Nephron progenitor cell (in vitro differentiated cells): ENCODE measurements at places on chromosomes 12 and 14.
A peak's percentile ranks its signal among the peaks of the same experiment; 100 is the strongest.

DNA sequence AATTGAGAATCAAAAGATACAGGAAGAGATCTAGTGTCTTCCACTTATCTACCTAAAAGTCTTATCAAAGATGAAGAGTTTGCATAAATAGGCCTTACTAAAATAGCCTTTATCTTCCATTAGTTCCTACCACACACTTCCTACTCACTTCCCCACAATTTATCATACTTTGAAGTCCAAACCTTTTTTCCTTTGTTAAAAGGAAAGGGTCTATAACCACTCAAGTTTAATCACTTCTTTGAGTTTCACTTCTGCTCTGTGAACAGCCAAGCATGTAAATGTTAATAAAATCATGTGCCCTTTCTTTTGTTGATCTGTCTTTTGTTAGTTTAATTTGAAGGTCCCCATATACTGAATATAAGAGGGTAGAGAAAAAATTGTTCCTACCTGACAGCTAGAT lies 114.5 kb downstream of the PHLDA1 start:
- DNase-seq: no peak

GRCh38 chr14:67137744-67138371 lies 51.4 kb upstream of the GARIN2 start:
- no peak for DNase-seq

DNA sequence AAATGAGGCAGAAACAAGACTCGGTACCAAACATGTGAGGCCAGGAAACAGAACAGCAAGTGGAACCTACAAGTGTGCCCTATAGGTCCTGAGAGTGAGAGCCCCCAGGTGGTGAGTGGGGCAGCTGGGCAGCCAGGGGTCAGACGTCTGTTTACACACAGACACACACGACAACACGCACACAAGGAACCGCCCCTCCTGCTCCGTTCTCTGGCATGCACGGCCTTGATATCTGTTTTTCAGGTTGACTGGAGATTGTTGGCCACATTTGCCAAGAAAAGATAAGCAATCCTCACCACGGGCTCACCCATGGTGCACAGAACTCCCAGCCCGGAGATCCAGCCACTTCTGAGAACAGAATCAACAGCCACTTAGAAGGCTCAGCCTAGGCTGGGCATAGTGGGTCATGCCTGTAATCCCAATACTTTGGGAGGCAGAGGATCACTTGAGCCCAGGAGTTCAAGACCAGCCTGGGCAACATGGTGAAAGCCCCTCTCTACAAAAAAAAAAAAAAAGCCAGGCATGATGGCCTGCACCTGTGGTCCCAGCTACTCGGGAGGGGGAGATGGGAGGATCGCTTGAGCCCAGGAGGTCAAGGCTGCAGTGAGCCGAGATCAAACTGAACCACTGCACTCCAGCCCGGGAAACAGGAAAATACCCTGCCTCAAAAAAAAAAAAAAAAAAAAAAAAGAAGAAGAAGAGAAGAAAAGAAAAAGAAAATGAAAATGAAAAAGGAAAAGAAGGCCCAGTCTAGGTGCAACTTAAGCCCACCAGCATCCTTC lies 19.4 kb upstream of the EIF5 start:
- no peak for DNase-seq

DNA sequence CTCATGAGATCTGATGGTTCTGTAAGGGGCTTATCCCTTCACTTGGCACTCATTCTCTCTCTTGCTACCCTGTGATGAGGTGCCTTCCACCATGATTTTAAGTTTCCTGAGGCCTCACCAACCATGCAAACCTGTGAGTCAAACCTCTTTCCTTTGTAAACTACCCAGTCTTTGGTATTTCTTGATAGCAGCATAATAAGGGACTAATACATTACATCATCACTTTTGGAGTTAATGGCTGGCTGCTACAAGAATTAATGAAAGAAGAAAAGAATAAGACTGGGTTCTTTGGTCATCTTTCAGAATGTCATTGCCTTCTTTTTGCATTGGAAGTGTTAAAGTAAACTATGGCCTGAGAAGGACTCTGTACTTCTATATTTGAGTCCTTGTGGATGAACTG lies 5.1 kb upstream of the KIF21A start:
- DNase-seq: no peak

DNA sequence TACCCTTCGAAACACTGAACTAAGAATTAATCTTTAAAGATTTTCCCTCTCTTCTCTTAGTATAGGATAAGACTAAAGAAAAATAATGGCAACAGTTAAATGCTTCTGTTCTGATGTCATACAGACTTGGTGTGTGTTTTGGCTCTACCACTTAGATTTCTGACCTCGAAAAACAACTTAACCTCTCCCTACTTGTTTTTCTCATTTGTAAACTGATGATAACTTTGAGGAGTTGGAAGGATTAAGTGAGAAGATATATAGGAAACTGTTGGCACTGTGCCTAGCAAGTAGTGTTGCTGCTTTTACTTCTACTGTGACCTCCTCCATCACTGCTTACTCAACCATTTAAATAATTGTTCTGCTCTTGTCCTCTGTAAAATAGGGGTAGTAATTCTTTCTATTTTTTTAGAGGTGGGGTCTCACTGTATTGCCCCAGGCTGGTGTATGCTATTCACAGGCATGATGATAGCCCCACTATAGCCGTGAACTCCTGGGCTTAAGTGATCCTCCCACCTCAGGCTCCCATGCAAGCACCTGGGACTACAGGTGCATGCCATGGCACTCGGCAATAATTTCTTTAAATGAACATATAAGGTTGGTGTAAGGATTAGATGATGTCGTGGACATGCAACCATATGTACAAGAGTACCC lies 22.4 kb downstream of the PALS1 start:
- no peak for DNase-seq

DNA sequence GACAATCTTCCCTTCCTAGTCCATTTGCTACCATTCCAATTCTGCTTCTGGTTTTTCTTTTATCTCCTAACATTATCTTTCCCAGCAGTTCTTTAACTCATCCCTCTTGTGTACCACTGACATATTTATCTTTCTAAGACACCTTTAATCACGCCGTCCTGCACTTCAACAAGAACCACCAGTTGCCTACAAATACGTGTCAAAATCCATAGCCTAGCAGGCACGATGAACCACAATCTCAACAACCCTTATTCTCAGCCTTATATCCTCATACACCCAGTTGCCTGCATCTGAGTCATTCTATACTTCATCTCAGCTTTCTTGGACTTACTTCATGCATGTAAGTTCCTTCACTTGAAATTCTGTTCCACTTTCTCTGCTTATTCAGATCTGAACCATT lies 16.4 kb upstream of the ST8SIA1 start:
- no peak for DNase-seq

- DNase-seq: no peak
Observed at GRCh38 chr14:73227812-73228781, 9.2 kb upstream of the PAPLN start.

GRCh38 chr14:105168979-105169507 lies 467 bp upstream of the JAG2 start:
- peak; percentile 60 for DNase-seq

GRCh38 chr14:34615507-34615906 lies 14.4 kb downstream of the SNX6 start:
- no peak for DNase-seq

GRCh38 chr12:120628919-120629318 lies 11.5 kb upstream of the CABP1 start:
- DNase-seq: peak; percentile 33

DNA sequence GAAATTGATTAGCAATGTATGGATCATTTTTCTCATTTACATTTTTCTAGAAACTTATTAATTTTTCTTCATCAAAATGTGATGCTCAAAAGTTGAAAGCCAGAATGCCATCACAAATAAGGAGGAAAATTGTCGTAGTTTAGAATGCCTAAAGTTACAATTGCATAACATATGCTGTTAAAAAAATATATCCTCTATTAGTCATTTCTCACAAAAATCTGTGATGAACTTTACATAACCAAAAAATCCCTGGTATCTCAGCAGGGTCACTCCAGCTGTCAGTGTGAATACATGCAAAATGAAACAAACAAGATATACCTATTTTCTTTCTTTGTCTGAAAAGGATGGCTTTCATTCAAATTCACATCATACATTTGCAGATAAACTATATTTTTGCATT lies 358.9 kb downstream of the PAWR start:
- DNase-seq: no peak
